Stimulated activated CD8-positive, alpha-beta memory T cell treated with anti-CD3 and anti-CD28 coated beads, Interleukin-4, amount 100 ng/mL, for 1 hour (primary cell): ENCODE measurements at places on chromosomes 2 and 18.

GRCh38 chr2:232263295-232263694, 115.3 kb upstream of the ALPP start:
- DNase-seq = no peak

- no peak for DNase-seq
Measured at GRCh38 chr2:109497911-109498870, 115.6 kb downstream of the SEPTIN10 start.

- no peak for DNase-seq
Measured at GRCh38 chr2:207133820-207134519, 31.8 kb downstream of the KLF7 start.

- no peak for DNase-seq
Measured at GRCh38 chr2:9832586-9832985, 10.7 kb upstream of the TAF1B start.

DNA sequence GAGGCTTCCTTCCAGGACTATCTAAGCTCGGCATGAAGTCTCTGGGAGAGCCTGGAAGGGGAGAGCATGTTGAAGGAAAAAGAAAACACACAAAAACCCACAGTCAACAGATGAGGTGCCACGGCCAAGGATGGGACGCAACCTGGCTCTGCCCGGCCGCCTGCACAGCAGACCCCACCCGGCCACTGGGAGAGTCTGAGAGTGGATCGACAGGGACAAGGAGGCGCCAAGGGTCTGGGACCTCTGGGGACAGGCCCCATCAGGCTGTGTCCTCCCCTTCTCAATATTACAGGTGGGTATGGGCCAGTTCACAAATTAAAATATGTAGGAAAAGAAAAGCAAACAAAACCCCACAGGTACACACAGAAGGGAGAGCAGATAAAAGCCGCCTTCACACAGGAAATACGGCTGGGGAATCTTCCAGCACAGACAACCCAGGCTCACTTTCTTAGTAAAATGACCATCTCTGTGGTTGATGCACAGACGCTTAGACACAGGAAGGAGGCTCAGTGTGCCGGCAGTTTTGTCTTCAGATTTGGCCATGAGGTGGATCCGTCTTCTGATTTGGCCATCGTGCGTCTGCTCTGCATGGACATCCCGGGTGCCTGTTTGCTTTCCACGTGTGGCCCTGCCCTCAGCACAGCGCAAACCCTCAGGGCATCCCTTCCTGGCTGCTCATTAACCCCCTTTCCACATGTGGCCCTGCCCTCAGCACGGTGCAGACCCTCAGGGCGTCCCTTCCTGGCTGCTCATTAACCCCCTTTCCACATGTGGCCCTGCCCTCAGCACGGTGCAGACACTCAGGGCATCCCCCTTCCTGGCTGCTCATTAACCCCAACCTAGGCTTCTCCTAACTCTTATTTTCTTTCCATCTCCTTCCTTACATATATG, 138.4 kb downstream of the EIPR1 start:
- no peak for DNase-seq

GRCh38 chr2:96664366-96664925, 21.9 kb downstream of the FER1L5 start:
- DNase-seq = no peak

GRCh38 chr2:54524226-54524991, 68.3 kb downstream of the SPTBN1 start:
- no peak for DNase-seq

- no peak for DNase-seq
Measured at GRCh38 chr18:36934884-36935283, 106.0 kb downstream of the KIAA1328 start.

DNA sequence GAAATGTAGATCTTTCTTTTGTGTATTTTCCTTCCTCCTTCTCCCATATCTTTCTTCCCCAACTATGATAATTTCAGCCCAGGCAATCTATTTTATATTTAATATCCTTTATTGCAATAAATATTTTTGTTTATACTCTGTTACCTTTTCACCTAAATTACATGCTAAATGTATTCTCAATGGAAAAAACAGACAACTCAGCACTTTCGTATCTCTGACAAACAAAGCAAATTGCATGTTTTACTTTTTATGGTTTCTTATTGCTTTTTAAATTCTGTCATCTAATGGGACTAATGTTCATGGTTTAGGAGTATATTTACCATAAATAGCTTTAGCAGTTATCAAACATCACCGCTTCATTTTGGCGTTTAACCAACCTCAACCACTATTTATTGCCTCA, 74.0 kb downstream of the LRP1B start:
- DNase-seq = no peak

DNA sequence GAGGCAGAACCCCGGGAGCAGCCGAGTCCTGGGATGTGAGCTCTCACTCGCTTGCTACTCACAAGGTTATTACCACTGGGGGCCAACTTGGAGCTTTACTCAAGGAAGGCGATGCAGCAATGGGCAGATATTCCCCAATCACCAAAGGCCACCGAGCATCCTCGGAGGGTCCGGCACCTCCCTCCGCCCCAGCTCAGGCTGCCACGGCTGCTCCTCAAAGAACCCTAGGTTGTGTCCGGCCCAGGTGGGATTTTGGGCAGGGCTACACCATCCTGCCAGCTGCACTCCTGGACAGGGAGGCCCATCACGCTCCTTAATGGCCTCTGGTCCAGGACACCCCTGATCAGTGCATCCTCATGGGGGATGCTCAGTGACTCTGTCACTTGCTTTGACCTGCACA, 24.8 kb downstream of the FBLN7 start:
- DNase-seq = no peak

- DNase-seq = no peak
Measured at GRCh38 chr2:200405599-200406298, 99.3 kb downstream of the SPATS2L start.

GRCh38 chr2:194735837-194736542, 921.0 kb upstream of the SLC39A10 start:
- no peak for DNase-seq

DNA sequence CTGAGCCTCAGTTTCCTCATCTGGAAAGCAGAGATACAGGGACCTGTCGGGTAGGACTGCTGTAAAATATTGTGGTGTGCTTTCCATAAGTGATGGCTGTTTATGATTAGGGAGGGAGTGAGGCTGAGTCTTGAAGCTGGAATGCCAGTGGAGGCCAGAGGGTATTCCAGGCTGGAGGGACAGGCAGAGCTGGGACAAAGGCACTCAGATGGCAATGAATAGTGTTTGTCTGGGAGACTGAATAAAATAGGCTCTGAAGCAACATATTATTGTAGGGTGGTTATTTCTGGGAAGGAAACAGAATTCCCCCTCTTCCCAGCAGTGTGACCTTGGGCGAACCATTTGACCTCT, 120.7 kb downstream of the INHBB start:
- DNase-seq = no peak

DNA sequence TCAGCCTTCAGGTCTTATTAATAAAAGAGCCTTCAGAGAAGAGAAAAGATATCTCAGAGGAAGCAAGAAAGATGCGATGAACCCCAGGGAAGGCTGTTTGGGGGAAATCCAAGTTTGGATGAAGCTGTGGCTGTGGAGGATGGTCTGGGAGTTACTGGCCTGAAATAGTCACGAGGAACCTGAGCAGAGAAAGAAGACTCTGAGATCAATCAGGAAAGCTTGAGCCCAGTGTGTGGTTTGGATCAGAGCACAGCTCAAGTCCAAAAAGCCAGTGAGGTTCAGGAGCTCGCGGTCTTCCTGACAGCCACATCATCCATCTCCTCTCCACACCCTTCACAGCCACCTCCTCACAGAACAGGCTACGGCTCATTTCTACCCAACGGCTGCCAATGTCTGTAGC, 87.4 kb upstream of the SERPINE2 start:
- no peak for DNase-seq

DNA sequence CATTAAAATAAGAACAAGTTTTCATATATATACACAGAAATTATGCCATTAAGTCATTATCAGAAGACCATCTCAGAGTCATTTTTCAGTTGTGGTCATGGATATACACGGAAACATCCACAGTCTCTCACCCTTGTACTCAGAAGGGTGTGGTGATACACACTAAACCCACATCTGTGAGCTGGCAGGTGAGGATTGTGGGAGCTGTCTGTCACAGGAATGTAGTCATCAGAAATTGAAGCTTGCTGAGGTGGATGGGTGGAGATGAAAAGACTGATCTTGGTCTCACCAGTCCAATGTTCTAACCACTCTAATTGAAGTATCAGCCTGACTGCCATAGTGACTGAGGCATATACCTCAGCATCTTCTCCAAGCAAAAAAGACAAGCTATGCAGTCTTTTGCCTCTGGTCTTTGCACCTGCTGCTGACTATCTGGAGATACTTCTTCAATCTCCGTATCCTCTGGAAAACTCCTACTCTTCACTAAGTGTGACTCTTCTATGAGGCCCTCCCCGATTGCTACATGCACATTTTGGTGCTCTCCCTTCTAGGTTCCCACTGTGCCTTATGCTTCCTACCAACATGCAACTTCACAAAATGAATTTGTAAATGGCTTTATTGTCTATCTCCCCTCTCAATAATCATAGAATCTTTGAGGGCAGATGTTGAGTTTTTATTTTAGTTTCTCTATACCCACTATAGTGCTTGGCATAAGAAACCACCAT, 232.8 kb downstream of the DYM start:
- peak; percentile 13 for DNase-seq

DNA sequence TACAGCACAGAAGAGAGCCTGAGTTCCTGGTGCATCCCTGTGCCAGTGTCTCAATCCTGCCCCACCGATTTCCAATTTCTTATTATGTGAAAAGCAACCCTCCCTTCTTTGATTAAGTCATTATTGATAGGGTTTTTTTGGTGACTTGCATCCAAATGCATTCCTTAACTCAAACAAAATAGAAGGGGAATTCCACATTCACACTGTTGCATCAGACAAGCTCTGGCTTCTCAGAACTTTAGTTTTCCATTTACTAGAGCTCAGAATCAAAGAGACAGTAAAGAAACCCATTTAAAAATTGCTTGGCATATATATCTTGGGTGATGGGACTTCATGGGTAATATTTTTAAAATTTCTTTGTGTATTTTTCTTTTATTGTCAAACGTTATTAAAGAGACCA, 13.8 kb upstream of the TMEM200C start:
- no peak for DNase-seq
